ENCODE measurements at places on chromosomes 12 and 14. TPM values are rescaled to one million over a fixed set of nuclear protein-coding genes. Genes with fewer than 3 reads are reported as not detected.

Gene DHRS4
- total RNA-seq = 38.3 TPM

Gene DHH
- 0.31 TPM for total RNA-seq

Gene PDE3A
- total RNA-seq = 46.9 TPM

Gene NOS1
- 0.45 TPM for total RNA-seq

Gene ARHGEF40
- 40.8 TPM for total RNA-seq

Gene GDF3
- not detected for total RNA-seq

Gene PRR4
- 1.0 TPM for total RNA-seq

Gene CMKLR1
- 11.4 TPM for total RNA-seq

Gene OR11H7
- not detected for total RNA-seq

Gene KIF21A
- total RNA-seq = 35.0 TPM

Gene DPF3
- 9.7 TPM for total RNA-seq

Gene FLVCR2
- 42.1 TPM for total RNA-seq

Gene TSPAN19
- total RNA-seq = not detected

Gene PPP1CC
- 178 TPM for total RNA-seq

Gene VCPKMT
- 4.3 TPM for total RNA-seq

Gene FOXN4
- not detected for total RNA-seq

Gene PLEKHD1
- 0.18 TPM for total RNA-seq

Gene ACRBP
- total RNA-seq = 3.4 TPM

Gene GALNT8
- total RNA-seq = 24.5 TPM

Gene RAN
- 266 TPM for total RNA-seq

Gene DAO
- 4.9 TPM for total RNA-seq

Gene OTX2
- total RNA-seq = not detected

Gene SYT1
- 0.92 TPM for total RNA-seq

Gene ACOT6
- not detected for total RNA-seq

Gene KCNK13
- 0.59 TPM for total RNA-seq

Gene GLIPR1L1
- total RNA-seq = not detected

Gene CRIP1
- 86.8 TPM for total RNA-seq

Gene NGB
- not detected for total RNA-seq

Gene LRCOL1
- total RNA-seq = not detected

Gene NTN4
- total RNA-seq = 17.4 TPM

Gene MYF5
- not detected for total RNA-seq

Gene C1QL4
- total RNA-seq = not detected

Gene KRT78
- not detected for total RNA-seq

Gene KRT76
- not detected for total RNA-seq

Gene GPR137C
- total RNA-seq = 0.15 TPM

Gene ZNF385A
- 8.3 TPM for total RNA-seq

Gene DIP2B
- 33.5 TPM for total RNA-seq

Gene KCNK10
- 2.4 TPM for total RNA-seq

Gene USP44
- 0.39 TPM for total RNA-seq

Gene MYL2
- total RNA-seq = not detected

Data from left colon (tissue), 2 donors.